ENCODE measurements at places on chromosomes 3 and 15.

DNA sequence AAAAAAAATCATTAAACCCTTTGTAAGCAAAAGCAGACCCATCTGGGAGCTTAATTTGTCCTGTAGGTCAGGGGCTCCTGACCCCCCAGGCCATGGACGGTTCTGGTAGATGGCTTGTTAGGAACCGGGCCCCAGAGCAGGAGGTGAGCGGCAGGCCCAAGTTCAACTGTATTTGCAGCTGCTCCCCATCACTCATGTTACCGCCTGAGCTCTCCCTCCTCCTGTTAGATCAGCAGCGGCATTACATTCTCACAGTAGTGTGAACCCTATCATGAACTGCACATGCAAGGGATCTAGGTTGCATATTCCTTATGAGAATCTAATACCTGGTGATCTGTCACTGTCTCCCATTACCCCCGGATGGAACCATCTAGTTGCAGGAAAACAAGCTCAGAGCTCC lies 60.7 kb downstream of the FSIP1 start:
- no peak for DNase-seq

- DNase-seq, result peak; percentile 83
Observed at GRCh38 chr15:64883997-64884511, 27.6 kb upstream of the ANKDD1A start.

DNA sequence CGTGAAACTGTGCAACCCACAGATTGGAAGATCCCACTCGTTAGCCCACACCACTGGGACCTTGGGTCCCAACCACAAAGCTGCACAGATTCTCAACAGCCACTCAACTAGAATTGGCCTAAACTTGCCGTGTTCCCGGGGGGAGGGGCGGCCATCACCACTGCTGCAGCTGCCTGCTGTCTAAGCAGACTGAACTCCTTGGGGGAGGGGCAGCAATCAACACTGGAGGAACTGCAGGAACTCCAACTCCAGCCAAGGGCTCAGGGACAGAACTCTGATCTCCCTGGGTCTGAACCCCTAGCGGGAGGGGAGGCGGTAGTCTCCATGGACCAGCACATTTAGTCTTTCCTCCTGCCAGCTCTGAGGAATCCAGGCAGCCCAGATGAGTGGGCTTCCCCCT lies 205.9 kb downstream of the RSL24D1 start:
- no peak for DNase-seq

- DNase-seq, result no peak
Observed at GRCh38 chr3:11477407-11477911, 166.3 kb downstream of the VGLL4 start.

- DNase-seq, result no peak
Observed at GRCh38 chr15:71043373-71043772, 71.9 kb upstream of the THSD4 start.

DNA sequence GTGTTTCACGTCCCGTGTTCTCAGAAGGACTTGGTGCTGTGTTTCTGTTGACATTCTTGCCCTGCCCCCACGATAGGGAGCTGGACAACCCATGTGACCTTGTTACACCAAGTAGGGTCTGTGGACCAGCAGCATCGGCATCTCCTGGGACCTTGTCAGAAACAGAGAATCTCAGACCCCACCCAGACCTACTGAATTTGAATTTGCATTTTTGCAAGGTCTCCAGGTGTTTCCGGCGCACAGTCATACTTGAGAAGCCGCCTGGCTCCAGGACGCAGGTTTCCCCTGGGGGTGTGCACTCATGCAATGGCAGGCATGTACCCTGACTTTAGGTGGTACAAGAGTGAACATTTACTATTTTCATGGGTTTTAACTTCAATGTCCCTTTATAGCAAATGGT lies 117.9 kb downstream of the TLE3 start:
- no peak for DNase-seq

DNA sequence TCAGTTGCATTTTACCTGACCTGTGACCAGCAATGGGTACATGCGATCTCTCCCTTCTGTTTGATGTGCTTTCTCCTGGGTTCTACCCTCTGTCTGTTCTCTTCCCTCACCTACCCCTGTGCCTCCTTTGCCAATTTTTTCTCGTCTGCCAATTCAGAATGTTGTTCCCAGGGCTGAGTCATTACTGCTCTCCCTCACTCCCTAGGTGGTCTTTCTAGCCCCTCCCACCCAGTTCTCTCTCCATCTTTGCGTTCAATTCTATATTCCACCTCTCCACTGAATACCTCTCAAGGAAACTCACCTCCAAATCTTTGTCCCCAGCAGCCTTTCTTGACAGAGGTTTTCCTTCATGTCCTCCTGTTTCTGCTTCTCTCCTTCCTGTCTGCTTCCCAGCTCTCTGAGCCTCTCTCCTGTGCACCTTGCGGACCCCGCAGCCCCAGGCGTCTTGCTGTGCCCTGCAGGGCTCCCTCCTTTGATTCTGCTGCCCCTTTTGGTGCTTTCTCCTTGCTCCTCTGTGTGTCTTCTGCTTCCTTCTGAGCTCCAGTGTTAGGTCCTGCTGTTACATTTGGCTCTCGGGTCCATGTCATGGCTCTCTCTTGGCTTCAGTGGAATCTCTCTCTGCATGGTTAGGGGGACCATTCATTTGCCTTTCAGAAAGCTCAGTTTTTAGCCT lies 398.2 kb upstream of the TPM1 start:
- DNase-seq, result no peak

GRCh38 chr3:38354588-38355330 lies 8.2 kb downstream of the XYLB start:
- no peak for DNase-seq

- DNase-seq, result no peak
Observed at GRCh38 chr3:103218793-103219192, 784.0 kb downstream of the ZPLD1 start.

GRCh38 chr3:165192610-165193192 lies 3.5 kb downstream of the SLITRK3 start:
- no peak for DNase-seq

DNA sequence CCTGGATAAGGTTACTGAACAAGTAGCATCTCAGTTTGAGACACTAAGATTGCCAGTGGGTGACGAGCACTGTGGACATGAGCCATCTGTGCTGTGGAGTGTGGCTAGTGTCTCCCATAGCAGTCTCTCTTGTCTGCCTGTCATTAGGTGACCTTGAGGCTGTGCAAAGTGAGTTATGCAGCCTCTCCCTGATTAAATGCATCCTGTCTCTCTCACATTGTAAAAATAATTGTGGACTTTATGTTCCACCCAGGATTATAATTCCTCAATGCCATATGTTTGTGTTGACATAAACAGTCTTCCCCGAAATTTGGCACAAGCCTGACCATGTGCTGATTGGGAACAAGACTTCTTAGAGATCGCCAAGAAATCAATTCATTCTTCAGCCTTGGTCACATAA lies 168.9 kb downstream of the MYRIP start:
- DNase-seq, result no peak

GRCh38 chr15:30827625-30828303 lies 76.0 kb upstream of the FAN1 start:
- DNase-seq, result no peak

DNA sequence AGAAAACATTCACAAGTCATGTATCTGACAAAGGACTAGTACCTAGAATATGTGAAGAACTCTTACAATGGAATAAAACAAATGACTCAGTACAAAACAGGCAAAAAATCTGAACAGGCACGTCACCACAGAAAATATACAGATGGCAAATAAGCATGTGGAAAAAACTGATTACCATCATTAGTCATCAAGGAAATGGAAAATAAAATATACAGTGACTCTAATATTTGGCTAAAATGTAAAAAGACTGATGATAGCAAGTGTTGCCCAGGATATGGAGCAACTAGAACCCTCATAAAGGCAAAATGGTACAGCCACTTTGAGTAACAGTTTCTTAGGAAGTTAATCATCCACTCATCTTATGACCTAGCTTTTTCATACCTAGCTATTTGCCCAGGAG lies 95.8 kb upstream of the ABHD17C start:
- no peak for DNase-seq

DNA sequence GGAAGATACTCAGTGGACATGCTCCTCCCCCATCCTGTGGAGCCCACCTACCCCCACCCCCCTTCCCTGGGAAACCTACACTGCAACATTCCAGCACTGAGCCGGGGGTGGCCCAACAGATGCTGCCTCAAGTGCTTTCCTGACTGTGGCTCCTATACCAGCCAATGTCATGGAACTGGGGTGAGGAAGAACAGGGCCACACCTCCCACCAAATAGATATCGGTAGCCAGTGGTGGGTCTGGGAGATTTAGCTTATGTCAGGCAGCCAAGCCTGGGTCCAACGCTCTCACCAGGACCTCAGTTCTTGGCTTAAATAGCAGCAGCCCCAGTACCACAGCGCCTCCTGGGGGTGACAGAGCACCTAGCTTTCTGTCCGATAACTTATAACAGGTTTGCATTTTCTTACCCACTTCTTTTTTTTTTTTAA lies 30.3 kb downstream of the CDC25A start:
- DNase-seq, result peak; percentile 46

GRCh38 chr3:47491777-47492176 lies 16.0 kb upstream of the SCAP start:
- DNase-seq, result no peak

DNA sequence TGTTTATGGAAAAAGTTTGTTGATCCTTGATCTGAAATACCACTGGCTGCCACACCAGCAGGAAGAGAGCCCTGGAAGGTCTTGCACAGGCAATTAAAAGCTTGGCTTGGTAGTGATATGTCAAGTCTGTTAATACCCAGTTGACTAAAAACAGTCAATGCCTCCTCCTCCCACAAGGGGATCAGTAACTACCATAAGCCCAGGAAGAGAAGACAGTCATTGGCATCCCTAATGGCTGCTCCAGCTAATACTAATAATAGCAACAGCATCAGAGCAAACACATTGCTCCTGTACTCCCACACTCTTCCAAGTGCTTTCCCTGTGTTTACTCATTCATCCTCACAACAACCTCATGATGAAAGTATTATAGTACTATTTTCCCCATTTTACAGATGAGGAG lies 528.6 kb downstream of the TAFA4 start:
- no peak for DNase-seq

- DNase-seq, result no peak
Observed at GRCh38 chr3:107959550-107960154, 131.2 kb downstream of the CD47 start.

DNA sequence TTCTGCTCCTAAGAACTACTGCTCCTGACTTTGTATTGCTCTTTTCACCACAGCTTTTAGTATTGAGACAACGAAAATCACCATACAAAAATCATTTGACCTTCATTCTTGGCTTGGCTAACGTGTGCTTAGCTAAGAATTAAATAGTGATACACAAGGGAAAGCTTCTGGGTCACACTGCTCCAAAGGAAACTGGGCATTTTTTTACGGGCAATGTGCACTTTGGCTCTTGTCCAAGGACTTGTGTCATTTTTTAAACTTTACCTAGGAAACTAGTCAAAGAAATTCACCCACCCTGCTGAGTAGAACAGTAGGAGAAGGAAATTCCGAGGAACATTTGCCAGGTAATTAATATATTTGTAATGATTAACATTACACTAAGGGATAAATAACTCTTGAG lies 19.8 kb downstream of the WDR72 start:
- no peak for DNase-seq

DNA sequence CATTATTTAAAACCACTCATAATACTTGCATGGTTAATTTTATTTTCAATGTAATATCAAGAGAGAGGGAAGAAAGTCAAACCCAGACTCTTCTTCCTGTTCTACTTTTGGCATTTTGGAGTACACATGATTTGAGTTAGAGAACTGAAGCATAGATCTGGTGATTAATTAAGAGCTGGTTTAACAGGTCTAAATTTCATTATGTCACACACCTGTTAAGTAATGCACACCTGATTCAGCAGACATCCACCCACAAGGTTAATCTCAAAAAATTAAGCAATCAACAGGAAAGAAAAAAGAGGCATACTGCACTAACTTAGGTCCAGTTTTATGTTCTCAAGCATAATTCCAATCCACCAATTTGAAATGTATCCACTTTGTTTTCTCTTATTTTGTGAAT lies 101.1 kb upstream of the ICE2 start:
- DNase-seq, result no peak

GRCh38 chr15:57395292-57395691 lies 19.0 kb downstream of the CGNL1 start:
- no peak for DNase-seq

DNA sequence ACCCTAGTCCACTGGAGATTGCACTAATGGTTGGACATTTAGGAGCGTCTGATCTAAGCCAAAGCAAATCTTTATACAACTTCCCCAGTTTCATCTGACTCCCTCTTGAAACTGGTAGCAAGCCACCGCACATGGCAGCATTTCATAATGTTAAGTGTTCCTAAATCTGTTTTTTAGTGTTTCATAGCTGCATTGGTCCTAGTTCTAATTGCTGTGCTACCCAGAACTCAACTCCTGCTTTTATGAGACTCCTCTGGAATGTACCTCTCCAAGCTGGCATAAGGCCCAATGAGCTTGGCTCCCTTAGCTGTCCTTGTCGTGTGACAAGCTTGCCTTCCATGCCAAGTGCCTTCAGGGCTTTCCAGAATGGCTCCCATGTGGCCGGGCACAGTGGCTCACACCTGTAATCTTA lies 65.3 kb upstream of the FLNB start:
- no peak for DNase-seq

DNA sequence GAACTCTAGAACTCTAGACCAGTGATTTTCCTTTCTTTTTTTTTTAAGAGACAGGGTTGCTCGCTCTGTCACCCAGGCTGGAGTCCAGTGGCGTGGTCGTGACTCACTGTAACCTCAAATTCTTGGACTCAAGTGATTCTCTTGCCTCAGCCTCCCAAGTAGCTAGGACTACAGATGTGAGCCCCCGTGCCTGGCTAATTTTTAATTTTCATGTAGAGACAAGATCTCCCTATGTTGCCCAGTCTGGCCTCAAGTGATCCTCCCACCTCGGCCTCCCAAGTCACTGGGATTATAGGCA lies 359.6 kb downstream of the SHQ1 start:
- DNase-seq, result no peak

DNA sequence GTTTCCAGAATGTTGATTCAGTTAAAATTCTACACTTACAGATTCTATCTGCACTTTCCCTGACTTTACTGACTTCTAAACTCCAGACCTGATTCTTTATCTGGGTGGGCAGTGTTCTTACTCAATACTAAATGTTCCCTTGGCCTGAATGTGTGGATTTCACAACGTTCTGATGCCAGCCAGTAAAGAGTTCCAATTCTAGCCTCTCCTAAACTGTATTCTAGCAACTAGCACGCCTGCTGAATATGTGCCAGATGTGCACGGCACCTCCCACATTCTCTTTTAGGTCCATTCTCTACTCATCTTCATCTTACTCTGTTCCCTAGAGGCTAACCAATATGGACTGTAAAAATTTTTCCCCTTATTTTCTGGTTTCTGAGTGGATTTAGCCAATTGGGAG lies 479.5 kb upstream of the AGTR1 start:
- DNase-seq, result no peak

- no peak for DNase-seq
Observed at GRCh38 chr15:84766461-84767035, 18.2 kb downstream of the ZNF592 start.

DNA sequence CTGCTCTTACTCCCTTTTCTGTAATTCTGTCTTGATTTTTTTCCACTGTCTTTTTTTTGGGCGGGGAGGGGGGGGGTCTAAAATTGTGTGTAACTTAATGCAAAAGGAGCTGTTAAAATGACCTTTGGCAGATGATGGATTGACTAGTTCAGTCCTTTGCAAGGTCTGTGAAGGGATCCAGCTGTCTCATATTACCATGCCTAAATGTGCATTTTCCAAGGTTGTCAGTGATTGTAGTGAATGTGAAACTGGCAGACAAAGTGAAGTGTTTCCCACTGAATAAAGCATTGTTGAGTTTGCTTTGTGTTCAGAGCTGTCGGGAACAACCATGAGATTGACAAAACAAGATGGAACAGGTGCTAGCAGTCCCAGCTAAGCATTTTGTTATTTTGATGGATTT lies 110.1 kb upstream of the SKOR1 start:
- no peak for DNase-seq

All from activated naive CD4-positive, alpha-beta T cell treated with anti-CD3 and anti-CD28 coated beads, Interleukin-2, amount 50 U/mL, for 16 hours (primary cell).